ENCODE measurements at places on chromosomes 5 and 9.

DNA sequence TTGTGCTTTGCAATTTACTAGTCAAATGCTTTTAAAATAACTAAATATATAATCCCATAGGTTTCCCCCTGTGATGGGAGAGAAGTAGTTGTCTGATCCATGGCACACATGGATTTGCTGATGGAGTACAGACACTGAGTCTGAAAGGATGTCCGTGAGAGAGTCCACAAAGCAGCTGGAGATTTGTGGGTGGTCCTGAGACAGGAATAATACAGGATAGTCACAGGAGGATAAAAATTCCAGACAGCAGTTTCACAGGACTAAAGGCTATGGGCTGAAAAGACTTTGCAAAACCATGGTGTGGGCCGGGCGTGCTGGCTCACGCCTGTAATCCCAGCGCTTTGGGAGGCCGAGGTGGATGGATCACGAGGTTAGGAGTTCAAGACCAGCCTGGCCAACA lies 58.7 kb upstream of the ZFR start:
- DNase-seq = no peak

DNA sequence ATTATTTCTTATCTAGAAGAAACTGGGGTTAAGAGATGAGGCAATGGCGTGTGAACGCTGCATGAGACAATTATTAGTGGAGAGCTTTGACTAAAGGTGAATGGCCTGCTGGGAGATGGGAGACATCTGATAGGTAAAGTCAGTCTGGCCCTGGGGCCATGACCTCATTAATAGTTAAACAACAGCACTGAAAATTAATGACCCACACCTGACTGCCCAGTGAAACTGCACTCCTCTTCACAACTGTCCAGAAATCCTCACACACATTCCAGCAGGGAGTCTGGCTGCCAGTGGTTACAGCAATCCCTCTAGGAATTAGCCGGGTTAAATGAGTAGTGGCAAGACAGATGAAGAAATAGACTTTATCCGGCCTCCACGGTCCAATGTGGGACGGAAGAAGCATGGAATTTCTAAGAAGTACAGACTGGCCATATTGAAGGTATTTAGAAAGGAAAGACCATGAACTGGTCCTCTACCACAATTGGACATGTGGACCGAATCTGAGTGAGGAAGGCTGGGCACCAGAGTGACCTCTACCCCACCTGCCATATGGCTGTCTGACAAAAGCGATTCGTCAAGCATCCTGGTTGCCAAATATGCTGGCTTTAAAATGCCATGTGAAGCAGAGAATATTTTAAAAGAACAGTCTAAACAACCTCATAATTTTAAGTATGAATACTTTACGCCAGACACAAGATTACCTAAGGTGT lies 138.4 kb downstream of the EFNA5 start:
- no peak for DNase-seq

- no peak for DNase-seq
These were observed 233.4 kb upstream of the ITGA1 start for GRCh38 chr5:52554293-52554692.

DNA sequence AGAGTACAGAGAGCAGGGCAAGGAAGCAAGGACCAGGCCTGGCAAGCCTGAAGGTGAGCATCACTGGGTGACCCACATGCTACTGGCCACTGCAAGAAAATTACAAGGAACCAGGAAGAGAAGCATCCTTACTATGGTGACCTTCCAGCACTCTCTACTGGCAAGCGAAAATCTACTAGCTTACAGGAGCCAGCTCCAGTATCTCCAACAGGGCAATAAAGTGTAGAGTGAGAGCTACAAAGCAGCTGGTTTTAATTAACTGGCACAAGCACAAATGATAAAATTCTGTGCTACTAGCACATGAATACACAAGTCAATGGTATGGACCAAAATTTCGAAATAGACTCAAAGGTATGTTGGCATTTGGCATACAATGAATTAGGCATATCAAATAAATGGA lies 113.3 kb upstream of the CAST start:
- no peak for DNase-seq

DNA sequence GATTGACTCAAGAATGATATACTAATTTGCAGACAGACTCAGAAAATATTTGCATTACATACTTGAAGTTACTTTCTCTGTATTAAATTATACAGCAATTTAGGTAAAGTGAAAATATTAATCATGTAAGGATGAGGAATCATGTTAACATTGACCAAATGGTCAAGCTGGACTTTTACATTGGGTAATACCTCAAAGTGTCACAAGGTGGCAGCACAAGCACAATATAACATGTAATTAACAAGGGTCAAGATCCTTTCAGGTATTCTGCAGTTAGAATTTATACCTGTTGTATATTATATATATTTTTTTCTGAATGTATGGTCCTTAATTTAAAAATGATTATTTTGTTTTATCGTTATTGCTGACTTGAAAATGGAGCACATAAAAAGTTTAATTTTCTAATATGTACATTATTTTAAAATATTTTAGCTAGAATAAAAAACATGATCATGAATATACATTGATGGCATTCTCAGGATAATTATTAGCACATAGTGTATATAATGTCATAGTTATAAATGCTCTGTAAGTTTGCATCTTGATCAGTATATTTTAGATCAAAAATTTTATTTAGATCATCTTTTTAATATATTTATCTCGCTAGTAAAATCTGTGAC lies 8.6 kb downstream of the HAPLN1 start:
- DNase-seq = no peak

GRCh38 chr5:132046880-132047299 lies 13.6 kb upstream of the IL3 start:
- no peak for DNase-seq

DNA sequence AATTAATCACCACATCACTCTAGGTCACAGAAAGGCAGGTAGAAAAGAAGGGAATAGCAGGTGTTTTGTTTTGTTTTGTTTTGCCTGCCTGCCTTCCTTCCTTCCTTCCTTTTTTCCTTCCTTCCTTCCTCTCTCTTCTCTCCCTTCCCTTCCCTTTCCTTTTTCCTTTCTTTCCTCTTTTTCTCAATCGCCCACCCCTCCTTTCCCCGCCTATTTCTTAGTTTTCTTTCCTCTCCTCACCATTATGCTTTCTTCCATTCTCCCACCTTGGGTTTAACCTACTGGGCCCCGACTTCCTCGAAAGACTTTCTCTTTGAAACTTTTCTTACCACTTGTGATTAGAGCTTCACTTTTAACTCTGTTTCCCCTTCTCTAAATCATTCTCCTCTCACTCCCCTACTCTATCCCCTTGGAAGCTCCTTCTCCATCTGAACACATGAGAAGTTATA lies 231.3 kb upstream of the CD180 start:
- no peak for DNase-seq
